ENCODE measurements at places on chromosomes 4 and X.

- DNase-seq = no peak
These were observed 37.4 kb upstream of the RXFP1 start for GRCh38 chr4:158484173-158484885.

DNA sequence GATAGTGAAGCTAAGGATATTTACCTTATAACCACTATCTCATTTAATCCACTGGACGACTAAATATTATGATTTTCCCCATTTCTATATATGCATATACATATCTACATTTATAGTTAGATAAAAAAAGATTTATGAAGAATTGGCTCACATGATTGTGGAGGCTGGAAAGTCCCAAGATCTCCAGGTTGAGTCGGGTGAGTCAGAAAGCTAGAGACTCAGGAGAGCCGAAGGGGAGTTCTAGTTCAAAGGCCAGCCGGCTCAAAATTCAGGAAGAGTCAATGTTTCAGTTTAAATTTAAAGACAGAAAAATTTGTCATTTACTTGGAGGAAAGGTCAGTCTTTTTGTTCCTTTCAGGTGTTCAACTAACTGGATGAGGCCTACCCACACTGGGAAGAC, 158.2 kb upstream of the CPEB2 start:
- no peak for DNase-seq

DNA sequence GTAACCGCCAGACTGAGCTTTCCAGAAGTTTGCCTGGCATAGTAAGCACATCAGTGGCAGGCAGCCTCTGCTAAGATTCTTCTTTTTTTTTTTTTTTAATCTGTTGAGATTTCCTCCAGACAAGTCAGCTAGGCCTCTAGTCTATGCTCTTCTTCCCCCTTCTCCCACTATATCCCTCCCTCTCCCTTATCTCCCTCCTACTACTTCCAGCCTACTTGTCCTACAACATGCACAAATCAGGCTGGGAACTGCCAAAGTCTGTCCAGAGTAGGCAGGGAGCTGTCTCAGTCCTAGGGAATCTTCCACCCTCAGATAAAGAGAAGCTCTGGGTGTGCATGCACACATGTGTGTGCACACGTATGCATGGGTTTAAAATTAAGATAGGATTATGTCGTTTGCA, 49.7 kb upstream of the ARMCX2 start:
- DNase-seq = no peak

GRCh38 chr4:112377171-112377570, 80.0 kb downstream of the ALPK1 start:
- DNase-seq = no peak

GRCh38 chrX:22795671-22796070, 204.1 kb upstream of the DDX53 start:
- DNase-seq = no peak

DNA sequence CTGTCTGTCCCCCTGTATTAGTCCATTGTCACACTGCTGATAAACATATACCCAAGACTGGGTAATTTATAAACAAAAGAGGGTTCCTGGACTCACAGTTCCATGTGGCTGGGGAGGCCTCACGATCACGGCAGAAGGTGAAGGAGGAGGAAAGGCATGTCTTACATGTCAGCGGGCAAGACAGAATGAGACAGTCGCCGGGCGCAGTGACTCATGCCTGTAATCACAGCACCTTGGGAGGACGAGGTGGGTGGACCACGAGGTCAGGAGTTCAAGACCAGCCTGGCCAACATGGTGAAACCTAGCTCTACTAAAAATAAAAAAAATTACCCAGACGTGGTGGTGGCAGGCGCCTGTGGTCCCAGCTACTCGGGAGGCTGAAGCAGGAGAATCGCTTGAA, 24.7 kb downstream of the IL3RA start:
- no peak for DNase-seq

GRCh38 chr4:178480105-178480504, 1037.9 kb upstream of the AGA start:
- no peak for DNase-seq

- no peak for DNase-seq
These were observed 904.8 kb downstream of the PDHA2 start for GRCh38 chr4:96744676-96745075.

DNA sequence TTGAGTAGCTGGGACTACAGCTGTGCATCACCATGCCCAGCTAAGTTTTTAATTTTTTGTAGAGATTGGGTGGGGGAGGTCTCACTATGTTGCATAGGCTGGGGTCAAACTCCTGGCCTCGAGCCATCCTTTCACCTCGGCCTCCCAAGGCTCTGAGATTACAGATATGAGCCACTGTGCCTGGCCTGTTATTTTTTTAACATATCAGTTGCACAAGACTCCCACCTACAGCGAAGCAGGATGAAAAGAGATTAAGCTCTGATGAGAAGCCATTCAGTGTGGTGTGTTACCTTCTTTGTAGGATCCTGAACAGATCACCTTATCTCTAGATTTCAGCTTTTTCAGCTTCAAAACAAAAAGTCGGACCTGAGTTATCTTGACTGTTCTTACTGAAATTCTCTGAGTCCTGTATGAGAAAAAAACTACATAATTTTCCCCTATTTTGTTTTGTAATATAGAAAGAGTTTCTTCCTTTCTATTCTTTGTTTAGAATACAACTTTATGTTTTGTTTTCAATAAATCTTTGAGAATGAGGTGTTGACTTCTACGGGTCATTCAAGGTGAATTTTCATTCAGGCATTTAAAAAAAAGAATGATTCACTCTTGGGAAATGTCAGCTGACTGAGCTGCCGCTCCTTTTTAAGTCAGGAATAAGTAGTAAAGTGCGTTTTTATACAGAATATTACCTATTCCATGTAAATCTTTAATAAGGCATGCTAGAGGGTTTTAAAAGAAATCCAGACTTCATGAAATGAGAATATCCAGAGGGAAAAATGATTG, 134.6 kb downstream of the ARSF start:
- no peak for DNase-seq

- DNase-seq = no peak
These were observed 43.3 kb downstream of the NYX start for GRCh38 chrX:41490446-41490845.

DNA sequence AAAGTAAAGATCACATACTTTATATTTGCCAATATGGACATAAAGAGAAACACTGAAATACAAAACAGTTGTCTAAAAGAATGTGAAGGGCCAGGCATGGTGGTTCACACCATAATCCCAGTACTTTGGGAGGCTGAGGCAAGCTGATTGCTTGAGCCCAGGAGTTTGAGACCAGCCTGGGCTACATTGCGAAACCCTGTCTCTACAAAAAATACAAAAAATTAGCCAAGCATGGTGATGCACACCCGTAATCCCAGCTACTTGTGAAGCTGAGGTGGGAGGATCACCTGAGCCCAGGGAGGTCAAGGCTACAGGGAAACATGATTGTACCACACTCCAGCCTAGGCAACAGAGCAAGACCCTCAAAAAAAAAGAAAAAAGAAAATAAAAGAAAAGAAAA, 11.8 kb downstream of the RBM47 start:
- no peak for DNase-seq

- no peak for DNase-seq
These were observed 508.2 kb upstream of the ATOH1 start for GRCh38 chr4:93320356-93320755.

- DNase-seq = no peak
These were observed 11.9 kb downstream of the EXOC1 start for GRCh38 chr4:55865228-55865806.

GRCh38 chr4:113674251-113674650, 87.3 kb downstream of the CAMK2D start:
- DNase-seq = no peak

DNA sequence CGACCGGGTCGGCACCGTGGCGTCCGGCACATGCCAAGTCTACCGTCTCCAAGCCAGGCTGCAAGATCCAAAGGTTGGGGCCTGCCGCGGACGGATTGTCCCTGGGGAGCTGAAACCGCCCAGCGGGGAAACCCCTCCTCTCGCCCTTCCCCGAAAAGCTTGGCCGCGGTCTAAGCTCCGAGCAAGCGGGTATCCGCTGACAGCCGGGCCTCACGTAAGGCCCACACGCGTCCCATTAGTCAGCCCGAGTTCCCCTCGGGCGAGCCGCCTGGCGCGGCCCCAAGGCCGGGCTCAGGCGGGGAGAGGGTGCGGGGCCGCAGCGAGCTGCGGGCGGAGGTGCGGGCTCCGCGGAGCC, 6.8 kb upstream of the BCOR start:
- DNase-seq = no peak

GRCh38 chrX:31233941-31234496, 162.2 kb upstream of the FTHL17 start:
- DNase-seq = no peak

DNA sequence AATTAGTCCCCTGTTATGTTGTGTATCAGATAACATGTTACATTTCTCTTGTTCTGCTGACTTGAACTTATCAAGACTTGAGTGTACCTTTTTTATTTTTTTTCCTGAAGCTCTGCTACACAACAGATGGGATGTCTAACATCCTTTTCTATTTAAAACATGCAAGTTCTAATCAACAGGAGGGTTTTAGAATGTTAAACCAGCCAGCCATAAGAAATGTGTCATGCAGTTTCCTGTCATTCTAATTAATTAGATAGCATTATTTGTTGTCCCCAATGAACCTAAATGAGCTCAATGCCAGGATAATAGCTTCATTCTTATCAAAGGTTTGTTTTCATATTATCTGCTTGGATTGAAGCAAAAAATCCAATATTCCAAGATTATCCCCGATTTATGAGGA, 958.2 kb downstream of the PCDH7 start:
- no peak for DNase-seq

DNA sequence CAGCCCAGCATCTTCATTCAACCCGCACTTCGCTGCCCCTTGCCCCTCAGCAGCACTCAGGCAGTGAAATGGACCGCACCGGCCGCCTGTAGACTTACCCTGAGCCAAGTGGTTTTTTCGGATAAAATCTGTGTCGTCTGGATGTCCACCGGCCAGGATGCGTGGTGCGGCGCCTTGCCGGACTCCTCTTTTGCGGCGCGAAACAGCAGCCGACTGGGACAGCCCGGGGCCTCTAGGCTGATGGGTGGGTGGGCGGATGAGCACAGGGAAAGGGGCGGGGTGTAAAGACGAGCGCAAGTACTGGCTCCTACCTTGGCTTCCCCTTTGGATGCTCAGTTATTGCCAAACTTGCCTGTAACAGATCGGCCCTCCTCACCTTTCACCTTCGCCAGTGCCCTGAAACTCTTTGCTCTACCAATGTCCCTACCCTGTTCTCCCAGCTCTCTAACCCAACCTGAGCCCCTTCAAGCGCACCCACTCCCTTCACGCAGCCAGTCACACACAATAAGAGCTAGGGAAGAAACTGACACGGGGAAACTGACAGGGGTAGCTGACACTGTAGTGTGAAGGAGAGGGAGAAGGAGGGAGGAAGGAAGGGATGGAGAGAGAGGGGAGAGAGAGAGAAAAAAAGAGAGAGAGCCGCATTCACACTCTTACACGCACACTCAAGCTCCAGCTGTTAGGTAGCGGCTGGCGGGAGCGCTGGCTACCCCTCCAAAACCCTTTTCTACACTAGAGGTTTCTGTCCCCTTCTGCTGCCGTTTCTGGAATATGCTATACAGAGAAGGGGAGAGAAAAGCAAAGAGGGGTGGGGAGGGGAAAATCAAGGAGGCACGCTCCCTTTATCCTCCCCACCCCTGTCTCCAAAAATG, 559 bp downstream of the TRPC5 start:
- DNase-seq = no peak

- no peak for DNase-seq
These were observed 1.5 kb upstream of the PAPSS1 start for GRCh38 chr4:107721436-107722100.

DNA sequence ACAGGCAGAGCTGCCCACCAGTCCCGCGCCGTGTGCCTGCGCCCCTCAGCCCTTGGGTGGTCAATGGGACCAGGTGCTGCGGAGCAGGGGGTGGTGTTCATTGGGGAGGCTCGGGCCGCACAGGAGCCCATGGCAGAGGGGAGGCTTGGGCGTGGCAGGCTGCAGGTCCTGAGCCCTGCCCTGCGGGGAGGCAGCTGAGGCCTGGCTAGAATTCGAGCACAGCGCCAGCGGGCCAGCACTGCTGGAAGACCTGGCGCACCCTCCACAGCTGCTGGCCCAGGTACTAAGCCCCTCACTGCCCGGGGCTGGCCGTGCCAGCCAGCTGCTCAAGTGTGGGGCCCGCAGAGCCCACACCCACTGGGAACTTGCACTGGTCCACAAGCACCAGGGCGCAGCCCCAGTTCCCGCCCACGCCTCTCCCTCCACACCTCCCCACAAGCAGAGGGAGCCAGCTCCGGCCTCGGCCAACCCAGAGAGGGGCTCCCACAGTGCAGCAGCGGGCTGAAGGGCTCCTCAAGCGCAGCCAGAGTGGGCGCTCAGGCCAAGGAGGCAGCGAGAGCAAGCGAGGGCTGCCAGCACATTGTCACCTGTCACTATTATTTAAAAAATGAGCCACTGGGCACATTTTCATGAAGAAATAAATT, 645.8 kb downstream of the CENPC start:
- DNase-seq = no peak

- DNase-seq = no peak
These were observed 297.8 kb downstream of the RAPGEF2 start for GRCh38 chr4:159400558-159401225.

DNA sequence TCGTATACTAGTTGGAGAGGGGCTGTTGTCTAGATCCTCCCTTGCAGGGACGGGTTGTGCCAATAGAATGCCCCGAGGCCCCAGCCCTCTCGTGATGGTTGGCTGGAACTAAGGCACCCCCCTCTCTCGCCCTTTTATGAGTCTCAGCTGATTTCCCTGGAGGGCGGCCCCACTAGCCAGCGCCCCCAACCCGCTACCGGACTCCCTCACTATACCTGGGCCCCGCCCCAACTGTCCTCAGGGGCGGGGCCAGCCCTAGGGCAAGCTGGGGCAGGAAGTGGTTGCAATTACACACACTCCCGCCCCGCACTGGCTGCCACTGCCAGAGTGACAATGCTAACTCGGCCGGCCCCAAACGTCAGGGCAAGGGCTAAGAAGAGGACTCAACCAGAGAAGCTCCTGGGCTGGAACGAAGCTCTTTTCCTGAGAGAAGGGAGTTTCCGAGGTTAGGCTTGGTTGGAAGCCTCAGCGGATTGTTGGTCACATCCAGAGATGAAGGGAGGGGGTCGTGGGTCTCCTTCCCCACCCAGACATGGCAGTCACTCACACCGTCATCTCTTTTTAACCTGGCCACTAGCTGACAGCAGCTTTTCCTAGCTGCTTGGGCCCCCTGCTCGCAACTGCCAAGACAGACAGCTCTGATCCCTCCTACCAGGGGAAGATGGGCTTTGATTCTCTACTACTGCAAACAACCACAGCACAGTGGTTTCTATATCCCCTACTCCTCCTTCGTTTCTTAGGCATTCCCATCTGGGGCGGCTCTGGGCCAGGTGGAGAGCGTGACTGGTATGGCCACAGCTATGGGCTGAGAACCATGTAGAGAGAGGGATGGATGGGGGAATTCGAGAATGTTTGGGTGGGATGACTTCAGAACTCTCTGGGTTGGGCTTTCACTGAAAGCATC, 21.0 kb upstream of the BCORL1 start:
- peak; percentile 38 for DNase-seq
